ENCODE measurements at places on chromosomes 6 and 20.

GRCh38 chr20:35404614-35405259 lies 7.0 kb downstream of the UQCC1 start:
- no peak for DNase-seq

DNA sequence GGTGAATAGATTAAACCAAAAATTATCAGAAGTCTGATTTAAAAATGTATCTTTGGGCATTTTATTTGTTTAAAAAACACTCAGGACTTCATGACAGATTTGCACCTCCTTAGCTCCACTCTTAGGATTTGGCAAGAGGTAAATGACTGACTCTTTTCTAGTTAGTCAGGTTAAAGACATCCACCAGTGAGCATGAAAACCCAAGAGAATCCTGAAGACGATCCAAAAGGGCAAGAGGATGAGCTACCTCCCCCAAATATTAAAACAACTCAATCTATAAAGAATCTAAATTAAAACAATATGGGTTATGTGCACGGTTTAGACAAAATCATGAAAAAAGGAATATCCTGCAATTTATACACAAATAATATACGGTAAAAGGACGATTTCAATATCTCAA lies 89.4 kb upstream of the OPRM1 start:
- DNase-seq: no peak

- peak; percentile 62 for DNase-seq
Measured at GRCh38 chr6:112911959-112912358, 564.8 kb downstream of the RFPL4B start.

- DNase-seq: no peak
Measured at GRCh38 chr6:85703406-85703805, 60.7 kb upstream of the SYNCRIP start.

DNA sequence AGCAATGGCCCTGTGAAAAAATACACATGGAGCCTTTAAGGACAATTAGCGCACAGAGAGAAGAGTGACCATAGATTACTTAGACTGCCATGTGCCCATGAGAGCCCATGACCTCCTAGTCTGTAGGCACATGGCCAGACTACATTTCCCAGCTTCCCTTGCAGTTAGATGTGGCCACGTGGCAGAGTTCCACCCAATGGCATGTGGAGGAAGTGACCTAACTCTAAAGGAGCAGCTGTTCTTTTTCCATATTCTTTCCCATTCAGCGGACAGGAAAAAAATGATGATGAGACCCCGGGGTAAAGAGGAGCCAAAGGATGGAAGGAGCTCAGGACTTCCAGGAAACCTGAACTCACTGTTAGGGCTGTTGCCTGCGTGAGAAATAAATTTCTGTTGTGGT lies 116.6 kb downstream of the CBLN4 start:
- no peak for DNase-seq

- peak; percentile 24 for DNase-seq
Measured at GRCh38 chr20:19555726-19556125, 202.3 kb upstream of the RIN2 start.

DNA sequence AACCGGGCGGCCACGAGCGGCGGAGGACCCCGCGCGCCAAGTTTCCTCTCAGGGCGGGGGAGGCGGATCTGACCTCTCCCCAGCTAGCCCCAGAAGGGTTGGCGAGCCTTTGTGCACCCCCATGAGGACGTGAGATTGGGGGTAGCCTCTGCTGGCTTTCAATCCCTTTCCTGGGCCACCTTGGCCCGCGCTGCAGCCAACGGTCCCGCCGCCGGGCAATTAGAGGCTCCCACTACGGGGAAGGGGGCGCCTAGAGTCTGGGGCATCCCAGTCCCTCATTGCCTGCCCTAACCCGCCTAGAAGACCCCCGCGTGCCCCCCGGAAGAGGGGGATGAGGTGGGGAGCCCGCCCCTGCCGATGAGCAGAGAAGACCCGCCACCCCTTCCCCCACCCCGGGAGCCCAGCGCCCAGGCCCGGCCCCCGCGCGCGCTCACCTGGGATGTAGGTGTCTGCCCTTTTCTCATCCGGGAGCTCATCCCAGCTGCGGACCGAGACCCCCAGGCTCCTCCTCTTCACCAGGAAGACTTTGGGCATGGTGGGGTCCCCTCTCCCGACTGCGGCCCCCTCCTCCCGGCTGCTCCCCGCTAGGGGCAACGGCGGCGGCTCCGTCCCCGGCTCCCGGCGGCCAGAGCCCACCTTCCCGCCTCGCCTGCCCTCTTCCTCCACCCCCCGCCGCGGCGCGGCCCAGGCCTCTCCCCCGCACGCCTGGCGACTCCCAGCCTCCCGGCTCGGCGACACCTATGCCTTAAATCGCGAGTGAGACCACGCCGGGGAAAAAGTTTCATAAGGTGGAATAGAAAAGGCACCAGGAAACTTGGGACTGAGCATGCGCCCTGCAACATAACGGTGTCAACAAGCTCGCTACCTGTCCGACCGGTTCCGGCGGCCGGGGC lies at the start of gene OVOL2:
TSS of gene OVOL2 (minus strand) at position 816 of the 893 bp plus-strand sequence. CDS start at position 534, 282 bp downstream.
- no peak for DNase-seq

- DNase-seq: peak; percentile 45
Measured at GRCh38 chr6:20906945-20907344, 372.7 kb downstream of the CDKAL1 start.

- DNase-seq: no peak
Measured at GRCh38 chr6:41707565-41708200, 27.7 kb downstream of the TFEB start.
